ENCODE measurements at places on chromosomes 1 and 21.

DNA sequence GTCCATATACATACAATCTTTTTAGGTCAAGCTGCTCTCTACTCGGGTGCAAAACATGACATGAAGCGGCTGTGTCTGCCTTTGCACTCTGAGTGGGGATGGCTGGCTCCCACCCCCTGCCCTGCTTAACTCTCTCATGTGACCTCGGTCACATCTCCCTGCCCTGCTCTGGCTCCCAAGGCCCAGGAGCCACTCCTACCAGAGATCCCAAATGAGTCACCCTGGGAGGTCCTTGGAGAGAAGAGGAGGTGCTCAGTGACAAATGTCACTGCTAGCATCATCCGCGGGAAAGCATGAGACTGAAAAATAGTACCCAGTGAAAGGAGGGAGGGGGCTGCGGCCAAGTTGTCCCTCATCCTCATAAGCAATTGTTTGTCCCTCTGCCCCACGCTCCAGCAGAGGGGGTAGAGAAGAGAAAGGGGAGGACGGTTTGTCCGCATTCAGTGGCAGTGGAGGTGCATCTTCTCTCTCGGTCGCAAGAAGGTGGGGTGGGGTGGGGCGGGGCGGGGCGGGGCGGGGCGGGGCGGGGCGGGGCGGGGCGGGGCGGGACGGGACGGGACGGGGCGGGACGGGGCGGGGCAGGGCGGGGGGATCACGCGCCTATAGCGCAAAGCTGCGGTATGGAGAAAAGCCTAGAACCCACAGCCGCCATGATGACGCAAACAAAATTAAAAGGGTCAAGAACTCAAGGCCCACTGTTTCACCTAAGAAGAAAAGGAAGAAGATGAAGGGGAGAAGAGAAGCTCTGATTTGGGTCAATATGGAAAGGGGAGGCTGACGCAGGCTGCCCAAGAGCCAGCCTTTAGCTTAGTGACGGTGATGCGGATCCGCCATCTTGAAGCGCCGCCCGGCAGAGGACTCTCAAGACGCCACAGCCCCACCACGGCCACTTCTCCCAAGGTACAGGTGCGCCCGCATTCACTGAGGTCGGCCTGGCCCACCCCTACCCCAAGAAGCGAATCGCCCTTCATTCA lies 66.2 kb downstream of the CD46 start:
- no peak for DNase-seq

GRCh38 chr1:204451352-204452124 lies 39.9 kb upstream of the PPP1R15B start:
- DNase-seq, result no peak

DNA sequence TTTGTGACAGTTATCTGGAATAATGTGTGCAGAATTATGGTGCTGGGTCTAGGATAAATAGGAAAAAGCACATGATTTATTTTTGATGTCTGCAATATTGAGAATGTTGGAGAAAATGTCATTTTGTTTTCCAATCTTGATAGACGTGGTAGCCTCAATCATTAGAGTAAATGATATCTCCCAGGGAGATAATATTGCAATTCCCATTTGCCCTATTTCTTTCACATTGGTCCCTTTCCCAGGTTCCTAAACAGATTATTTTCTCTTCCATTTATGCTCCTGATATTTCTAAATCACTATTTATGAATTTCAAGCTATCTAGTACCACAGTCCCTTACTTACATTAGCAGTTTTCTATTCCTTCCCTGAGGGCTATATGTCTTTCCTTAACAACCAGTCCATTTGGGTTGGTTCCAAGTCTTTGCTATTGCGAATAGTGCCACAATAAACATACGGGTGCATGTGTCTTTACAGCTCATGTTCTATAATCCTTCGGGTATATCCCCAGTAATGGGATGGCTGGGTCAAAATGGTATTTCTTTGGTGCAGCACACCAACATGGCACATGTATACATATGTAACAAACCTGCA lies 447.3 kb downstream of the PLA2G4A start:
- no peak for DNase-seq

DNA sequence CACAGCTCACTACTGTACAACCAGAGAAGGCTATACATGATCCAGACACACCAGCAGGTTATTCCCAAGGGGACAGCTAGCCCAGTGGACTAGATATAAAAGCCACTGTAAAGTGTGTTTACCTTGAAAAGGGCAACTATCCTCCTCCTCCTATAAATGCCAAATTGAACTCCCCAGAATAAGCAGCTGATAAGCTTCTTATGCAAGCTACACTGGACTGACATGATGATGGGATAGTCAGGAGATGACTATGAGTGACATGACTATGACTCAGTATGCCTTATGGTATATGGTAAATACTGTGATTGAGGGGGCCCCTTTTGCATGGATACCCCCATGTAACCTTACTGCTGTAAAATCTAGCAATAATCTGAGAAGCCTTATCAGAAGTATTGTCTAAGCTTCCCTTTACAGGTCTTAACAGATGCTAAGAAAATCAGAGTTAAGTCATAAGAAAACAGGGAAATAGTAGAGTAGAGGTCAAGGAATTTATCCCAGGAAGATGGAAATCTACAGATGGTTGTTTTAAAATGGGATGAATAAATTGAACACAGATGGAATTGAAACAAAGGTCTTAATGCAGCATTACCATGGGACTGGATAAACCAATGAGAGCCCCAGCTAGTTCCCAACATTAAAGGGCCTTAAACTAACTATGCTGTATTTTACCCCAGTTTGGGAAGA lies 55.8 kb downstream of the TRIM33 start:
- no peak for DNase-seq

DNA sequence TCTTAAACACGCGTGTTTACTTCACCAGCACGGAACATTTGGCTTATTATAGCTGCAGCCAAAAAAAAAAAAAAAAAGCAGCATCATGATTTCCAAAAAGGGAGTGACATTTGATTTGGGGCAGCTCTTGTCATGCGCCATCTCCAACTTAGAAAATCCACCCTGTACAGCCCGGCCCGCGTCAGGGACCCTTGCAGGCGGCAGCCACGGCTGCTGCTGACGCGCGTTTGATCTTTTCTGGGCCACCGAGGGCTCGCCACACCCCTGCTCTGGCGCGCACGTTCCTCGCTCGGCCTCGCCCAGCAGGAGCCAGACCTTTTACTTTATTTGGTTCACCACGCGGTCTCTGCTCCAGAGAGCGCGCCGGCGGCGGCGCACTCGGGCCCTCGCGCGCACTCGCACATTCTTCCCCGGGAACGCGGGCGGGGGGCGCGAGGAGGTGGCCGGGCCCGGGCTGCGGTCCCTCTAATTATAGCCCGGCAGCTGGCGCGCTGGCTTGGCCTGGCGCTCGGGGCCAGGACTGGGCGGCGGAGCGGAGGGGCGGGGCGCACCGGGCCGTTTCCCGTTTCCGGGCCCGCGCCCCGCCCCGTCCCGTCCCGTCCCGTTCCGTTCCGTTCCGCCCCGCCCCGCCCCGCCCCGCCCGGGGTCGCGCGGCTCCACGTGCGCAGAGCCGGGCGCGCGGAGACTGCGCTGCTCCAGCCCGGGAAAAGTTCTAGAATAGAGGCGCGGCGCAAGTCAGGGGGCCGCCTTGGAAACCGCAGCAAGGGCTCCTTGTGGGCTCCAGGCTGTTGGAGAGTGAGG lies 10.2 kb downstream of the IRF2BP2 start:
- DNase-seq, result no peak

- no peak for DNase-seq
Observed at GRCh38 chr1:36737038-36737555, 254.4 kb upstream of the CSF3R start.

DNA sequence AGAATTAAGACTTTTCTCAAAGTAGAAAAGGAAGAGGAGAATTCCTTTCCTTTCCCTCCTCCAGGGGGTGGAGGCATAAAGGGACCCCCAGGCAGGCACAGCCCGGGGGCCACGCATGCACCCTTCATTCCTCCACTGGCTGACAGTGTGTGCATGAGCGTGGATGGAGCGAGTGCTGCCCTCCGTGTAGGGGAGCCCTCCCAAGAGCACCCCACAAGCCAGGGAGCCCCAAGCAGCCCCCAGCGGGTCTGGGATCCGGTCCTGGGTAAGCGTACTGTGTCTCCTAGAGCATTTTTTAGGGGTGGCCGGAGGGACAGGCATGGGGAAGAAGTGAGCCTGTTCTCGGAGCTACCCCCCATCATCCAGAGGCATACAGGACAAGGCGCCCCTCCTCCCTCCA lies 120.5 kb downstream of the SIK1 start:
- DNase-seq, result no peak

Measured in fibroblast of the conjunctiva (primary cell).